ENCODE measurements at places on chromosomes 5 and 9.
A peak's percentile ranks its signal among the peaks of the same experiment; 100 is the strongest.

DNA sequence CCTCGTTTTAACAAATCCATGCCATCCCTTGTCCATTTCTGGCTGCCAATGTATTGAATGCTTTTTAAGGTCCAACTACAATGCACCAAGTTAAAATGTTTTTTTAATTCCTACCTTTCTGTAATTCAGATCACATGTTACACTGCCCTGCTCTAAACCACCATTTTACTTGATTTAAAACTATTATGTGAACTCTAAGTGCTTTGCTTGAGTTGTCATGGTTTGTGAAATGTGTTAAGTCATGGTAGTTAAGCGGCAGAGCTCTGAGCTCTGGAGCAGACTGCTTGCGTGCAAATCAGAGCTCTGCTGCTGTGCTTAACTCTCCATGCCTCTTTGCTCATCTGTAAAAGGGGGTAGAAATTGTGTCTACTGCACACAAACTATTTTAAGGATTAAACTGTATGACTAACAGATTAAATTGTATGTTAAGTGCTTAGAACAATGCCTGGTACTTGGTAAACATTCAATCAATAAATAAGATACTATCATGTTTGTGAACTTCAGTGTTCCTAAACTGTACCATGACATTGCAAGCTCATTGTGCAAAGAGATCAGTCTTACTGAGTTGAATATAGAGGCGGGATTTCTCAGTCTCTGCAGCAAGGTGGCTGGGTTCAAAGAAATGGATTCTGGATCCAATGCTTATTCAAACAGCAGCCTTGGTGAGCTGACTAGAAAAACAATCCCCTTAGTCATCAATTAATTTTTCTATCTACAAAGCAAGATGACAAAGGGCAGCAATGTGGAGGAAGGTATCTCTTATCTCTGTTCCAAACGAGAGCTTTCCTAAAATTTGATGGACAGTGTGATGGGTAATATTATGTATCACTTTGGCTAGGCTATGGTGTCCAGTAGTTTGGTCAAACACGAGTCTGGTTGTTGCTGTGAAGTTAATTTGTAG lies 16.1 kb upstream of the CMBL start:
- no peak for DNase-seq

DNA sequence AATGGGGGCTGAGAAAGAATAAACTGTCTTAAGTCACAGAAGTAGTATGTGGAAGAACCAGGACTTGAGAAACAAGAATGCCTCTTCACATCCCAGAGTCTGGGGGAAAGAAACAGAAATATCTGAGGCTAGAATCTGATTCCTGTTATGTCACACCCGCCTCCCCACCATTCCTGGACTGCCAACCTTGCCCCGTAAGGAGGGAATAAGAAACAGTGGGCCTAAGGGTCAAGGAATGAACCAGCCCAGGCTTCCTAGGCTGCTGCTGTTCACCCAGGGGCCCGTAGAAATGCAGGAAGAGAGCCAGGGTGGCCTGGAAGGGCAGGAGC lies 4.3 kb downstream of the PCDH1 start:
- DNase-seq, result no peak

DNA sequence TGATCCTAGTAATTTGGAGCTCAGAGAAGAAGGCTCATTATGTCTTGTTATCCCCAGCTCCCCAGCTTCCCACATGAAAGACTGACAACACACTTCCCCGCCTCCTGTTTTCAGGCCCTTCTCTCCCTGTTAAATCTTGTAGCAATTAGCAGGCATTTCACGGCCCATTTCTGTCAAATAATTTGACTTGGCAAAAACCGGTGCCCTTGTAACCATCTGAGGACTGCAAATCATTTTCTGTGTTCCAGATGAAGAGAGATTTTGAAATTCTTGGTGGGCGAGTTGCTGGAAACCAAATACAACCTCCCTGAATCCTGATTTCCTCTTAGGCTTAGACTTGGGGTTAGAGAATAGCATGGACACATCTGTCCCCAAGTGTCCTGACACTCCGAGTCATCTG lies 109.7 kb downstream of the MSX2 start:
- DNase-seq, result no peak

GRCh38 chr9:138007918-138008841 lies 130.6 kb downstream of the CACNA1B start:
- no peak for DNase-seq

DNA sequence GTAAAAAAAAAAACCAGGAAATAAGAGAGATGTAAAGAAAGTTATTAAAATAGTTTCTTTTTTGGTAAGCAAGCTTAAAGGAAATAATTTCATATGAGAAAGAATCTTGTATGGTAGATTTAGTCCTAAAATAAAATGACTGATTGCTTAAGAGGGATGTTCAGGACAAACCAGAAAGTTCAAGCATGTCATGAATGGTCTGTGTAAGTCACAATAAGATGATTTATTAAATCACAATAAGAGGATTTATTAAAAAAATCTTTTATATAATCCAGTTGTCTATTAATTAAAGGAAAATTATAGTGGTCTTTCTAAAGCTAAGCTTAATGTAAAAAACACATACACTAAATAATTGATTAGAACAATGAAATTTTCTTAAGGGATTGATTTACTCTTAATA lies 91.8 kb upstream of the OR13F1 start:
- DNase-seq, result no peak

GRCh38 chr5:30765706-30766105 lies 427.8 kb upstream of the CDH6 start:
- DNase-seq, result no peak

- DNase-seq, result no peak
These were observed 48.1 kb downstream of the G3BP1 start for GRCh38 chr5:151819830-151820229.

GRCh38 chr5:172608773-172609172 lies 32.3 kb upstream of the NEURL1B start:
- no peak for DNase-seq

DNA sequence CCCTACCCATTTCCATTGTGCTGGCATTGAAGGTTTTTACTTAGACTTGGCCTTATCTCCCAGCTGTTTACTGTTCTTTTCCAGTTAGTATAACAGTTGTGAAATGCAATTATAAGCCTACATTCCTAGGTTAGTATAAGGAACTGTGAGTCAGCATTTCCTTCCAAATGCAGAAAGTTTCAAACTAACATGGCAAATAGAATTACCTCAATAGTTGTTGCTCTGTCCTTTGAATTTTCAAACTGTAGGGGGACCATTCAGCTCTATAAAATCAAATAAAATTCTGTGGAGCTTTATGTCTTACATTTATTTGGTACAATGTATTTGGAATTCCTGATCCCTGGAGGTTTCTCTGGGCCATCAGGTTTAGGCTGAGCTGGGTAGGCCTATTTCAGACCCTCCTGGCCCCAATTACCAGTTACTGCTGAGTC lies 47.2 kb downstream of the ARHGEF28 start:
- no peak for DNase-seq

DNA sequence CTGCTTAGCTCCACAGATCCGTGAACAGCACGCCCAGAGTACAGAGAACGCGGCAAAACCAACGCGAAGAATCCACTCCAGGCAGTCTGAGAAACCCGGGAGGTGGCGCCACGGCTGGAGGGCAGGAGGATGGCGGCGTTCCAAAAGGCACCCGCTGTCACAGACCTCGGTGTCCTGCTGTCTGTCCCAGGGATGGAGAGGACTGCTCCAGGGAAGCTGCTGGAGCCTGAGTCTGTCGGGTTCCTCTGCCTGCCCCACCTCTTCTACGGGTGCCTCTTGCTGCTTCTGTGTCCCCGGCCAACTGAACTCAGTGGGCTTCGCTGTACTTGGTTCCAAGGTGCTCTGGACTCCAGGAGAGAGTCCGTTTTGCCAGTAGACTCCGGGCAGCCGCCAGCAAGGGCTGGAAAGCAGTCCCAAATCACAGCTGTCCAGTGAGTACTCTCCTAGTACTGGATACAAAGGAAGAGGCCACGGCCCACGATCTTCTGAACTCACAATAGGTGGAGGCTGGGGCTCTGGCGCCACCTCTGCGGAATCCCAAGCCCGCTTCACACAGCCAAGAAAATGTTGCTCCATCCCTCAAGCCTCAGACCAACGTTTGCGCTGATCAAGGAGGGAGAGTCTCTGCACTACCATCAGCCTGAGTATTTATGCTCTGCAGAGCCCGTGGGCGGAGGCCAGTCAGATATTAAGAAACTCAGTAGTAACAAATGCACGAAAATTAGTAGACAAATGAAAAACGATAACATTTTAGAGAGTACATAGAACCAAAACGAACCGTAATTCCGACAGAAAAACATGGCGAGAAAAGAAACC lies 440 bp downstream of the ANXA2R start:
- DNase-seq, result peak; percentile 65

- no peak for DNase-seq
These were observed 116.1 kb upstream of the BNC2 start for GRCh38 chr9:16986556-16986955.

GRCh38 chr5:64947031-64947430 lies 178.3 kb downstream of the CWC27 start:
- no peak for DNase-seq

DNA sequence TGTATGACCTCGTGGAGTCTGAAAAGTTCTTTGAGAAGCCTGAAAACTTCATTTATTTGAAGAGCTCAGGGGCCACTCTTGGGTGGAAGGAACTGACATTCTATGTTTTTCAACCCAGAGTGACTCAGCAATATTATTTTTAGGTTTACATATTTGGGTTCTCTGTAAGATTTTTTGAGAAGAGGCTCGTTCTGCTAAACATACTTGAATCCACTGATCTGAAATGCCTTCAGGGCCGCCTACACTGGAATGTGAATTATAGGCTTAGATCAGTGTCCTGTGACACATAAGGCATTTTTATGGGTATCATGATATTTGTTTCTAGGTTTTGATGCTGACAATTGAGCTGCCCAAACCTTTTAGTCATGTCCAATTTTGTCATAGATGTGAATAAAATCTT lies 86.2 kb downstream of the PSAT1 start:
- DNase-seq, result no peak

DNA sequence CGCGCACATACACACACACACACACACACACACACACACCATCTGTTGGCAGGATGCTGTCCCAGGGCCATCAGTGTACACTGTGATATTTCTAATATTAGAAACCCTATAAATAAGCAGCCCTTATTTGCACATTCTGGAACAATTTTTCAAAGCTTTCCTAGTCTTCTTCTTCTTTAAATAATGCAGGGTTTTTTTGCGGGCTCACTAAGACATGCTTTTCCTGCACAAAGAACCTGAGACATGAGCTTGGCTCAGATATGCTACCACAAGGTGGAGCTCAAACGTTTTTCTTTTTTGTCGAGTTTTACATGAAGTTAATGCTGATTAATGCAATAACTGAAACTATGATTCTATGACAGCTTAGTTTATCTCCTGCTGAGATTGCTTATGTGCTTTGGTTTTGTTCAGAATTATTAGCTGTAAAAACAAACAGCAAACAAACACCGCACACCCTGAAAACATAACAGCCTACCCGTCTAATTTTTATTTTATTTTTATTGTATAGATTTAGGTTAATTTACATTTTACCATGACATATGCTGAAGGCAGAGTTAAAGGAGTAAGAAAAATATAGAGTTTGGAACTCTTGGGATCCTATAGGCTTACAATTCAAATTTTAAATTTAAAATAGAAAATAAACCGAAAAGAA lies 95.8 kb downstream of the ALDH1A1 start:
- no peak for DNase-seq

- no peak for DNase-seq
These were observed 434.7 kb upstream of the ZNF608 start for GRCh38 chr5:125181159-125181558.

Data from left hindlimb (tissue), 1 donor.